ENCODE measurements at places on chromosomes 12 and 14.

- no peak for DNase-seq
These were observed 6.1 kb downstream of the RAPGEF3 start for GRCh38 chr12:47752552-47752951.

GRCh38 chr14:100662879-100663760 lies 63.6 kb upstream of the DLK1 start:
- DNase-seq, result peak; percentile 37

- DNase-seq, result no peak
These were observed 43.8 kb downstream of the JAG2 start for GRCh38 chr14:105124823-105125222.

DNA sequence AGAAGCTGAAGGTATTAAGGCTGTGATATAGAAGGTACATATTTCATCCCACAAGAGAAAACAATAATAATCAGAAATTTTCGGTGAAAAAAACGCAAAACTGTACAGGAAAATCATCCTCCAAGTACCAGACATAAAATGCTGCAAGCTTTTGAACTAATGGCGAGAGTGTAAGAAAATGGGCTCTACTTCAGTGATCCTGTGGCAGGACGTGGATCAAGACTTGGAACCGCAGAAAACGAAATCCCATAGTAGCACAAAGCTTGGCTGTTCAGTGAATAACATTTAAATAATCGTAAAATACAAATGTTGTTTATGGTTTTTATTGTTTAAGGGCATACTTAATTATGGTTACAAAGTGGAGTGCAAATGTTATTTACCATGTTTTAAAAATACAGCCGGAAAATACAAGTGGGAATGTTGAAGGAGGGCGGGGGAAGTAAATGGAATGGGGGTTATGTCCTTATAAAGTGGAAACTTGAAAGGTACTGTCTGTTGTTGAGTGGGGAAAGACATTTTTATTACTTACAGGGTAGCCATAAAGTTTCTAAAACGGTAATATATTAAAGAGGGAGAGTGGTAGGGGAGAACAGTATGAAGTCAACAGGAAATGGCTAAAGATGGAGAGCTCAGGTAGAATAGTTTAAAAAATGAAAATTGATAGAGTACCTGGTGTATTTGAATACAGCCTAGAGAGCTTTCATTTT lies 1.1 kb downstream of the SMIM10L1 start:
- no peak for DNase-seq

GRCh38 chr12:72832024-72832423 lies 559.9 kb downstream of the TRHDE start:
- no peak for DNase-seq

DNA sequence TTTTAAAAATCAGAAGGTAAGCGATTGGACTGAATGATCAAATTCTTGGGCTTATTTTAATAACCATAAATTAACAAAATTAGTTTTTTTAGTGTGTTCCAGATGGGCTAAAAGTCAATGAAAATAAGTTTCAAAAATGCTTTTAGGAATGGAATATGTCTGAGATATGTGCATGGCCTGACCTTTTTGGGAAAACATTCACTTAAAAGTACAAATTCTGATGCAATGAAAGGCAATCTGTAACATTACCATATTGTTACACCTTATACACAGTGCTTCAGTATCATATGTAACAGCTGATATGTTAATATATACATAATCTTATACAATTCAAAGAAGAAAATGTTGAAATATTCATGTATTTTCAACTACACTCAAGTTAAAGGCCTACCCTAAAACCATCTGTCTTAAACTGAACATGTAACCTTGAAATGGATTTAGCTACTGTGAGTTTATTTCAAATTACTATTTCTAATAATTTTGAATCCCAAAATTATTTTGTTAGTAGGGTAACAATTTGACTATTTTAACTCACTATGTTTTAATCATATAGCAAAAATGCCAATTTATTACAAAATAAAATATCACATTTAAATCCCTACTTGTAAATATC lies 84.8 kb downstream of the EEA1 start:
- no peak for DNase-seq

GRCh38 chr12:92597997-92598396 lies 104.8 kb upstream of the PLEKHG7 start:
- DNase-seq, result no peak

DNA sequence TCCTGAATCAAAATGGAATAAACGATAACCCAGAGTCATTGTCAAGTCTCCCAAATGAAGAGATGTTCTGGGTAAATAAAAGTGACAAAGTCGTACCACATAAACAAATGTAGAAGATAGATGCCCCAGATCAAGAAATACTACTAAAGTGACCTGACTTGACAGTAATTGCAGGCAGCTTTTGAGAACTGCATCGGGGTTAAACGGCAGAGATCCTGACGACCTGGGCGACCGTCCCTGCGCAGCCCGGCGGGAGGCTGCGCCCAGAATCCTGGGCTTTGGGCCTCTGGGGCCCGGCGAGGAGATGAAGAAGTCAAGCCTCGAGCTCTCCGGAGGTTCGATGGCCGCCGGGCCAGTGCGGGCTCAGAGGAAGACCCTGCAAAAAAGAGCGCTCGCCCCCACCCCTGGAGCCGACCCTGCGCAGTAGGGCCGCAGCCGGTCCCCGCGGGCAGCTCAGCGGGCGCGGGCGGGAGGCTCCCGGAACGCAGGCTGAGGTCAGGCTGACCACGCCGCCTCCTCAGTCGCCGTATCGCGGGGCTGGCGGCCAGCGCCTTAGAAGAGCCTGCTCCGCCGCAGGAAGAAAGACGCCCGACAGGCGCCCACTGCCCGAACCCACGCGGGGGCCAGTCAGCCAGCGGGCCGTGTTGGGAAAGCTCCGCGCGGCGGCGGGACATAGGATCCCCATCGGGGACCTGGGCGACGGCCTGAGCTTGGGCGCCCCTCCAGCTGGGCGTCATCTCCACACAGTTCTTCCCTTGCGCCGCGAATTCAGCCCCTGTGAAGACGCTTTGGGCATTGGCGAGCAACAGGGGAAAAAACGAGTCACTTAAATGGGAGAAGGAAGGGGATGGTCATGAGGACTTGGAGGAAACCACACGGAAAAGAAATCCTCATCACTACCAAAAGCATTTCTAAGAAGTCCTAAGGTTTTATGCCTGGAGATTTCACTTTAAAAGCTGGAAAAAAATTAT lies 16.0 kb downstream of the NKX2-1 start:
- no peak for DNase-seq

DNA sequence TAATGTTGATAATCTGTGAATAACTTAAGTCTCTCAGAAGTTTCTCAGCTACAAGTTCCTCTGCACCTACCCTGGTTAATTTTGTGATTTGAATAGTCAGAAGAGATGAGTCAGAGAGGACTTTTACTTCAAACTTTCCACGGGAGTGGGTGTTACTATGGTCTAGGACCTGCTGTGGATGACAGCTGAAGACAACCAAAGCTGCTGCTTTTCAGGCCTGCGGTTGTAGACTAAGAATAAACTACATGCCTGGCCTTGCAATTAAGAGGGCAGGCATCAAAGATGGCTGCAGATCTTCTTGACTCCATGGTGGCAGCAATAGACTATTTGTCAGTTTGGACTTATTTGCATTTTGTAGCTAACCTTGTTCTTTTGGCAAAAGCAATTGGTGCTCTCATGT lies 227.1 kb upstream of the KRR1 start:
- DNase-seq, result peak; percentile 23

DNA sequence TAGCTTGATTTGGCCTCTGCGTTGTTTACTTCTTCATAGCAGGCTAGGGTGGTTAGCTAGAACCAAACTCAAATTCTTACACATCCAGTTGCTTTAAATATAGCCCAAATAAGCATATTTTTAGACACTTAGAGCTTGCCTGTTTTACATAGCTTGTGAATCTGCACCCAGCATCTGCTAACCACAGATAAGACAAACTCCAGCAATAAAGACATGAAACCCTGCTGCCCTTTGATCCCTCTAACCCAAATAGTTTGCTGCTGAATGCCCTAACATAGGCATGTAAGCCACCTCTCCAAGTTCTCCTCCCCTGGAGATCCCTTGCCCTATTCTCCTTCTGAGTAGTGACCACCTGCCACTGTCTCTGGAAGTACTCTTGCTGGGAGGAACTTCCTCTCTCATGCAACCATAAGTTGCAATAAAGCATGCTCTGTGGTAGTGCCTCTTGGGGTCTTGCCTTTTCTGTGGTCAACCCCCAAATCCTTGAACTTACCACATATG lies 185.6 kb downstream of the TMEM117 start:
- no peak for DNase-seq

- no peak for DNase-seq
These were observed 170.6 kb downstream of the BMP4 start for GRCh38 chr14:53786045-53786444.

DNA sequence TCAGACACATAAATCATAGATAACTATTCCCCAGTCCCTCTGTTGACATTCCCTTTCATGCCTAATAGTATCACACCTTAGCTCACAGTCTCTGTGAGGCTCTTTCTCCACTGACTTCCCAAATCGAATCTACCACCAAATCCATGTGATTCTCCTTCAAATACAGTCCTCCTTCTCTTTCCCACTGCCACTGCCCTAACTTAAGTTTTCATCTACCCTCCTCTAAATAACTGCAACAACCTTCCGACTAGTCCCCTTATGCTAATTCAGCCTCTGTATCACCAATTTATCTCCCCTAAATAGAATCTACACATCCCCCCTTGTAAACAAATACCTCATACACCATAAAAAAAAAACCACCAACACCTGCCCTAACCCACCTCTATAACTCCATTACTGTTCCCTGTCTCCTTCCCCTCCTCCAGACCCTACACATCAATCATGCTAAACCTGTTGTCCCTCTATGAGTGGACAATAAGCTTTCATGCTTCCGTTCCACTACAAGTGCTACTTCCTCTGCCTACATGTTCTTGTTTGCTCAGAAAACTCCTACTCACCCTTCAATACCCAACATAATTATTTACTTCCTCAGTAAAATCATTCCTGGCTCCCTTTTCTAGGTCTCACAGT lies 39.0 kb downstream of the SLC25A21 start:
- DNase-seq, result no peak

DNA sequence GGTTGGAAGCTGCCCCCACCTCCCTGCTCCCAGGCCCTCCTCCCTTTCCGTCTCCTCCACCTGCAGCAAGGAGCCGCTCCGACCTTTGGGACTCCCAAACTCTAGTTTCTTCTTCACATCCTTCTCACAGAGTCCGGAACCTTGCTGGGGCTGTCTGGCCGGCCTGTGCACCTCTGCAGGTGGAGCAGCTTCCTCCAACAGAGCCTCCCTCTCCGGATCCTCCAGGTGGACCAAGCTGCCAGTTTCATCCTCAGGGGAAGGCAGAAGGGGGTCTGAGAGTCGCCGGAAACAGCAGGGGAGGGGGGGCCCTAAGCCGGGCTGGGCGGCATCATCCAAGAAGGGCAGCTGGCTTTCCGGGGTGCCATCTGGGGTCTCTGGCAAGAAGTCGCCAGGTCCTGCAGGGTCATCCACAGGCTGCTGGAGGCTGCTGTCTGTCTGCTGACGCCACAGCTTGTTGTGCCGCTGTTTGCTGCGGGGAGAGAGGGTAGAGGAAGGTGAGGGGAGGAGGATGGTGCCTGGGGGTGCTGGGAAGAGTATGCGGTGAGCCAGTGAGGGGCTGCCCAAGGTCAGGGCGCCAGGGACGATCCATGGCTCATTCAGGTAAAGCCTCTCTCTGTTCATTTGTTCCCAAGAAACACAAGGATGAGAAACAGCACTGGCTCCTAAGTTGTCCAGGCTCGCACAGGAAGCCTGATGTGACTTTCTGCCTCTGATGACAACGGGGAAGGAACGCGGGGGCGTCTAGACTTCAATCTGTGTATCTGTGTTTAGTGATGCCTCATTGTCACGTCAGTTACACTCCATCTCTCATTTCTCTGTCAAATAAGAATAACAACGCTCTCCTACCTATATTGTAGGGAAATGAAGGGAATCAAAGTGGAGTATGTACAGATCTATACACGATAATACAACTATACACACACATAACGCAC lies 61.3 kb upstream of the CORO1C start:
- no peak for DNase-seq

DNA sequence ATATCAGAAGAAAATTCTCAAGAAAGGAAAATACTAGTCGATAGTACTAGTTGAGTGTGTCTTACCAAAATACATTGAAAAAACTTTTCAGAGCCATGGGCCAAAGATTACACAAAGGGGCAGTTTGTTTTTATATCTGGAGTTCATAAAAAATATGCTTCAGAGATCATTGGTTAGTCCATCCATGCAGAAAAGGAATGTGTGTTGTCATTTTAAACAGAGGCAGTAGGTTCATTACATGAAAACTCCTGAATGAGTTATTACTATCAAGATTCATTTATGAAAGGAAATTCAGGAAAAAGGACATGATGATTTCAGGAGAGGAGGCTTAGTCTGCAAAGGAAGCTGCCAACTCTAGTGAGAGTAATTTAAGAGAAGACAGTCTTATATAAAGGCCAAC lies 354.8 kb downstream of the AEBP2 start:
- no peak for DNase-seq

DNA sequence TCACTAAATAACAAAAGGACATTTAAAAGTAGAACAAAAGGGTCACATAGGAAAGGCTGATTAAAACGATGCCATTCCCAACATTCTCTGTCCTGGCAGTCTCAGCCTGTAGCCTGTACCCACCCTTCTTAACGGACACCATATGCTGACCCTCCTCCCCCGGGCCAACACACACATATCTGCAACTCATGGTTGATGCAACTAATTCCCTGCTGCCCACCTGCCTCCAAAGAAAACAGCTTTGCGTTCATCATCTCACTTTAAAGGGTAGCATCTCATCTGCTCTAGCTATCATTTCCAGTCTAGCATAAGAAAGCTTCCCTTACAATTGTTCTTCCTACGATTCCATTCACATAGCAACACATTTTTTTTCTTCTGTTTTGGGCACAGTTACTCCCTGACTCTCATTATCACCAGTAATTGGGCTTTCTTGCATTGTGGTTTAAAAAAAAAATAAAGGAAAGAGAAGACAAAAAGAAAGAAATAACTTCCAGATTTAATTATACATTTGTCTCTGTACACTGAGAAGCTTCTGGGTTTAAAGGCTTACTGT lies 92.9 kb downstream of the KCNC2 start:
- DNase-seq, result no peak

Measured in stimulated activated CD4-positive, alpha-beta T cell treated with anti-CD3 and anti-CD28 coated beads, Interleukin-1b, Interleukin-23, amount 100 ng/mL, for 4 hours (primary cell).